H4 (cell line): ENCODE measurements at places on chromosomes 16 and 17.

- DNase-seq = no peak
These were observed 24.8 kb downstream of the PITPNC1 start for GRCh38 chr17:67401598-67402504.

GRCh38 chr17:13429201-13429600, 172.5 kb downstream of the HS3ST3A1 start:
- peak; percentile 11 for DNase-seq

GRCh38 chr16:706189-707061, 824 bp upstream of the FBXL16 start:
- no peak for DNase-seq

GRCh38 chr16:24826096-24826690, 19.6 kb upstream of the SLC5A11 start:
- DNase-seq = no peak

GRCh38 chr17:50928646-50929045, 62.5 kb upstream of the TOB1 start:
- no peak for DNase-seq

DNA sequence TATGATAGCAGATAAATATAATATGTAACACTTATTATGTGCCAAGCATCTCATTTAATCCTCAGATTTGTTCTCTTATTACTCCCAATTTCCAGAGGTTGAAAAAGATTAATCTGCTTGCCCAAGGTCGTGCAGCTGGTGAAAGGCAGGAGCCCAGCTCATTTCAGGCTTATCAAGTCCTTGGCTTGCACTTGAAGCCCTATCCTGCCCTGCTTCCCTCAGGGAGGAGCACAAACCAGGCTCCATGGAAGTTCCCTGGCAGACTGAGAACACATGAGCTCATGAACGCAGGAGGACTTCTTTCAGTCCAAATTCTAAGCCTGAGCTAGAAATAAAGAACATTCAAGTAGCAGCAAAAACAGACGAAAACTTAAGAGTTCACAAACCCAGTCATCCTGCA, 74.8 kb downstream of the USP31 start:
- DNase-seq = no peak

GRCh38 chr16:85171004-85171758, 58.9 kb upstream of the CIBAR2 start:
- DNase-seq = no peak

GRCh38 chr16:60077861-60078260, 1343.7 kb upstream of the GOT2 start:
- no peak for DNase-seq

- DNase-seq = no peak
These were observed 31.0 kb upstream of the CNEP1R1 start for GRCh38 chr16:49994006-49994405.

DNA sequence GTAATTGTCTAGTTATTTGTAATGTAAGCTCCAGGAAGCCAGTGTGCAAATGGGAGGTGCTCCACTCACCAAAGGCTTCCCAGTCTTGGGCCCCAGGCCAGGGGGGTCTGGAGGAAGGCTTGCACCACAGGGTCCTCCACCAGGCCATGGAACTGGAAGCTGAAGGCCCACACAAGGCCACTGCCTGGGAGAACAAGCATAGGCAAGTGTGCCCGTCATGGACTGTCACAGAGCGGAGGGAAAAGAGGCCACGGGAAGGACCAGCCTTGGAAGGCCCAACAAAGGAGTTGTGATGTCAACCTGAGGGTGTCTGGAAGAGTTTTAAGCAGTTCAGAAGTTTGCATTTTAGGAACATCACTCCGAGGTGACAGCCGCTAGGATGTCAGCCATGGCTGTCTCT, 3.0 kb upstream of the SRRM2 start:
- DNase-seq = no peak
